ENCODE measurements at places on chromosomes 1 and 21.

DNA sequence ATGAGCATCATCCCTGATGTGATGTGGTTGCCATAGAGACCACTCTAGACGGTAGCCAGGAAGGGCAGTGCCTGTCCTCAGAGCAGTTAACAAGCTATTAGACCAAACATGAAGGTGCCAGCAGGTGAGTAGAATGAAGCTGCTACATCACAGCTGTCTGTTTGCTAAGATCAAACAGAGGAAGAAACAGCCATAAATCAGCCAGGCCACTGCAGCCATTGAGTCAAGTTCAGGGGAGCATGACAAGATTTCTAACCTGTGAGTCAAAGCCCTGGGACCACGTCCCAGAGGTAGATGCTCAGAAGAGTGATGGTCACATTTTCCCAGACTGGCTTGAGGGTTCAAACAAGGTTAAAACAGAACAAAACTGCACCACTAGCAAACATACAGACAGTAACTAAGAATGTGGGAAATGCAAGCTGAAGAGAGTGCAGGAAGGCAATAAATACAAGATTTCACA is 450.6 kb upstream of the DAB1 start:
- peak; percentile 23 for DNase-seq
- H3K4me1 ChIP-seq, result no peaks in the 10 kb centered on the region
- no peak overlapping the region for H3K27ac ChIP-seq
- no peaks in the 10 kb centered on the region for H3K27me3 ChIP-seq
- H3K4me3 ChIP-seq, result no peak overlapping the region

- H3K4me3 ChIP-seq, result no peak overlapping the region
- peaks cover 16% of the 10 kb centered on the region for H3K4me1 ChIP-seq
- peaks cover 9% of the 10 kb centered on the region for H3K27me3 ChIP-seq
- no peak for DNase-seq
- H3K36me3 ChIP-seq, result no peaks in the 10 kb centered on the region
Observed at GRCh38 chr1:184033711-184034167, 3.8 kb downstream of the COLGALT2 start.

DNA sequence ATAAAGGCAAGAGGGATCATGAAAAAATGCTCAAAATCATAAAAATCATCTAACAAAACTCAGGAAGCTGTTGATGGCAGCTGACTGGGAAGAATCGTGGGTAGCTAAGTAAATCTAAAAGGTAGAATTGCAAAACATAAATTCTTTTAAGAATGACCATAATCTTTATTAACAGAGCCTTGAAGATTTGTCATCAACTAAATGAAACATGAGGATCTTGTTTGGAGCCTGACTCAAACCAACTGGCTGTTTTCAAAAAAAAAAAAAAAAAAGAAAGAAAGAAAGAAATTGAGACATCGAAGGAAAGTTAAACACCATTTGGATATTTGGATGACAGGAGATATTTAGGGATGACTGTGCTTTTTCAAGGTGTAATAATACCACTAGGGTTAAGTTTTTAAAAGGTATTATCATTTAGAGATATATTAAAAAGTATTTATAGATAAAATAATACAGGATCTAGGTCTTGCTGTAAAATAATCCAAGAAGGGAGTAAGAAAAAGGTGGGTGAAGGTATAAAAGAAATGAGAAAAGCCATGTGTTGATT is 48.6 kb downstream of the CD34 start:
- H3K4me3 ChIP-seq, result no peak overlapping the region
- H3K27me3 ChIP-seq, result no peaks in the 10 kb centered on the region
- no peak for DNase-seq

- DNase-seq, result no peak
- no peak overlapping the region for H3K4me3 ChIP-seq
- H3K4me1 ChIP-seq, result no peaks in the 10 kb centered on the region
- no peaks in the 10 kb centered on the region for H3K27me3 ChIP-seq
Observed at GRCh38 chr1:103911450-103911849, 161.8 kb downstream of the AMY1C start.

DNA sequence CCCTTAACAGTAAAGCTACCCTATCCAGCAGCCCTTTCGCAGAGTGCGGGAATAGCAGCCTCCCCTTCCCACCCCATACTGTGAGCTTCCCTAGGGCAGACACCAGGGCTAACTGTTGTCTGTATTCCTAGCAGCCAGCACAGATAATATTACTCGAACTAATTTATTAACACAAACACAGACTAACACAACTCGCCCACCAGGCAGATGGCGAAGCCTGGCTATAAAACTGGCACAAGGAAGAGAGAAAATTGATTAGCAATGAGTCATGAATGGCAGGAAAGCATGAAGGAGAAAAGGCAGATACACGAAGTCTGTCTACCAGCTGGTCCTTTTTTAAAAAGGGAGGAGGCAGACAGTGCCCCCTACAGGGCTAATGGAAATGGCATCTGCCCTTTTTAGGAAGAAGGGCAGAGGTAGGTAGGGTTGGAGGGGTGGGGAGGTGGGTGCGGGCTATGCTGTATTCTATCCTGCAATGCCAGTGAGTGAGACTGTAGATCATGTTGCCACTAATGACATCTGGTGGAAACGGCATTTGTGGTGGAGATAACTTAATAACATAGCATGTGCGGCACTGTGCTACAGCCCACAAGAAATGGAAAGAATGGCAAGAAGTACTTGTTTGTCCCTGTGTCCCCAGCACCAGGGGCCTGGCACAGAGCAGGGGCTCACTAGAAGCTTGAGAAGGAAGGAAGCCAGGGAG is 30.6 kb upstream of the CTPS1 start:
- no peak for DNase-seq
- H3K4me3 ChIP-seq, result no peak overlapping the region
- no peaks in the 10 kb centered on the region for H3K36me3 ChIP-seq
- H3K27ac ChIP-seq, result no peak overlapping the region
- H3K27me3 ChIP-seq, result no peaks in the 10 kb centered on the region

GRCh38 chr1:21434394-21434793 is 5.5 kb upstream of the NBPF3 start:
- H3K4me1 ChIP-seq, result peaks cover 12% of the 10 kb centered on the region
- no peak overlapping the region for H3K4me3 ChIP-seq
- peaks cover 4% of the 10 kb centered on the region for H3K27me3 ChIP-seq
- no peak for DNase-seq
- no peaks in the 10 kb centered on the region for H3K36me3 ChIP-seq

- H3K27ac ChIP-seq, result no peak overlapping the region
- H3K27me3 ChIP-seq, result no peaks in the 10 kb centered on the region
- peaks cover 50% of the 10 kb centered on the region for H3K36me3 ChIP-seq
- no peak for DNase-seq
- no peak overlapping the region for H3K4me3 ChIP-seq
Observed at GRCh38 chr1:15954316-15954715, 21.6 kb downstream of the ZBTB17 start.

DNA sequence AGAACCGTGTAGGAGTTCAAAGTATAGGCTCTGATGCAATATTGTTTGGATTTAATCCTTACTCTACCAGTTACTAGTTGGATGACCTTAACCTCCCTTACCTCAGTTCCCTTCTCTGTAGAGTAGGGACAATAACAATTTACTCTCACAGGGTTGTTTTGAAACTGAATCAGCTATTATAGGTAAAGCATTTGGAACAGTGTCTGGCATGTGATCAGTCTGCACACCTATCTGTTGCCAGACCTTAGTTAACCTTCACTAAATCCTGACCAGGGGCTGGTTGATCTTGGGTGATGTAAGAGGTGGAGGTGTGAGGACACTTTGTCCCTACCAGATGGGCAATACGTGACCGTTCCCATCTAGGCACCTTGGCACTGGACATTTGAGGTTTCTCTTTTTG is 106.9 kb downstream of the DDX20 start:
- DNase-seq, result no peak
- no peak overlapping the region for H3K27ac ChIP-seq
- no peaks in the 10 kb centered on the region for H3K36me3 ChIP-seq
- no peaks in the 10 kb centered on the region for H3K27me3 ChIP-seq
- H3K4me3 ChIP-seq, result no peak overlapping the region

- H3K27me3 ChIP-seq, result no peaks in the 10 kb centered on the region
- H3K4me3 ChIP-seq, result no peak overlapping the region
- H3K27ac ChIP-seq, result no peak overlapping the region
- no peaks in the 10 kb centered on the region for H3K36me3 ChIP-seq
- DNase-seq, result no peak
Observed at GRCh38 chr1:106465666-106466065, 590.8 kb upstream of the PRMT6 start.

DNA sequence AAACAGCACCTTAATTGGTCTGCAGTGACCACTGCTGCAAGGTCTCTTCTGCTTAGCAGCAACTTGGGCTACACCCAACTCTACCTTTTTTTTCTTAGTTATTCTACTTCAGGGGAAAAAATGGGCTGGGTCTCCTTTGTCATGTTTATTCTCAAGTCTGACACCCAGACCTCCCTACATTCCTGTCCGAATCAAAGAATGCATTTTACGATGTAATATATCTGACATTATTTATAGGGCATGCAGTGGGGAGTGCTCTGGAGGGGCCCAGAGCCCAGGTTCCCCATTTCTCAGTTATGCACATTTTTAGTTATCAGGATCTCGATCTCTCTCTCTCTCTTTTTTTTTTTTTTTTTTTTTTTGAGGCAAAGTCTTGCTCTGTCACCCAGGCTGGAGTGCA is 50.5 kb downstream of the OPTC start:
- no peaks in the 10 kb centered on the region for H3K27me3 ChIP-seq
- no peak for DNase-seq
- peaks cover 4% of the 10 kb centered on the region for H3K4me1 ChIP-seq
- no peaks in the 10 kb centered on the region for H3K36me3 ChIP-seq
- no peak overlapping the region for H3K27ac ChIP-seq
- H3K4me3 ChIP-seq, result no peak overlapping the region

GRCh38 chr1:221343136-221343535 is 398.8 kb downstream of the DUSP10 start:
- no peaks in the 10 kb centered on the region for H3K36me3 ChIP-seq
- H3K27ac ChIP-seq, result no peak overlapping the region
- no peak overlapping the region for H3K4me3 ChIP-seq
- H3K27me3 ChIP-seq, result no peaks in the 10 kb centered on the region

- no peak for DNase-seq
- no peak overlapping the region for H3K4me3 ChIP-seq
- no peaks in the 10 kb centered on the region for H3K36me3 ChIP-seq
Observed at GRCh38 chr1:41537788-41538351, 53.4 kb upstream of the EDN2 start.

- peaks cover 48% of the 10 kb centered on the region for H3K4me1 ChIP-seq
- no peaks in the 10 kb centered on the region for H3K36me3 ChIP-seq
- peak; percentile 90 for DNase-seq
- H3K27me3 ChIP-seq, result no peaks in the 10 kb centered on the region
Observed at GRCh38 chr1:208248307-208248801, 4.2 kb upstream of the PLXNA2 start.

GRCh38 chr1:211828584-211829342 is 1.8 kb downstream of the LPGAT1 start:
- H3K27ac ChIP-seq, result no peak overlapping the region
- no peaks in the 10 kb centered on the region for H3K4me1 ChIP-seq
- H3K27me3 ChIP-seq, result no peaks in the 10 kb centered on the region
- peak; percentile 37 for DNase-seq
- H3K4me3 ChIP-seq, result peak overlapping the region; percentile 49
- peaks cover 4% of the 10 kb centered on the region for H3K36me3 ChIP-seq

- H3K4me3 ChIP-seq, result peak overlapping the region; percentile 84
- peak overlapping the region; percentile 98 for H3K27ac ChIP-seq
- H3K27me3 ChIP-seq, result peaks cover 2% of the 10 kb centered on the region
- H3K36me3 ChIP-seq, result no peaks in the 10 kb centered on the region
- no peak for DNase-seq
Observed at GRCh38 chr1:35030756-35031446, 844 bp downstream of the ZMYM6 start.

DNA sequence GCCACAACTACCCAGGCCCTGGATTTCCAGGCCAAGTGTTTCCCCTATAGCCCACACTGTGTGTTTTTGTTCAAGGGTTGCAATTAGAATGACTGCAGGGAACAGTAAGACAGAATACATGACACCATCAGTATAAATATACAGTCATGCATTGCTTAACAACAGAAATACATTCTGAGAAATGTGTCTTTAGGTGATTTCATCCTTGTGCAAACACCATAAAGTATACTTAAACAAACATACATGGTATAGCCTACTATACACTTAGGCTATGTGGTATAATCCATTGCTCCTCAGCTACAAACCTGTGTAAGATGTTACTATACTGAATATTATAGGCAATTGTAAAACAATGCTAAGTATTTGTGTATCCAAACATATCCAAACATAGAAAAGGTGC is 7.5 kb upstream of the SLC44A5 start:
- DNase-seq, result no peak
- H3K27ac ChIP-seq, result no peak overlapping the region
- peaks cover 6% of the 10 kb centered on the region for H3K27me3 ChIP-seq

- no peak overlapping the region for H3K4me3 ChIP-seq
- DNase-seq, result no peak
- H3K27me3 ChIP-seq, result no peaks in the 10 kb centered on the region
- no peak overlapping the region for H3K27ac ChIP-seq
- H3K36me3 ChIP-seq, result peaks cover 94% of the 10 kb centered on the region
- no peaks in the 10 kb centered on the region for H3K4me1 ChIP-seq
Observed at GRCh38 chr1:110049801-110050601, 15.6 kb downstream of the STRIP1 start.

- no peaks in the 10 kb centered on the region for H3K27me3 ChIP-seq
- H3K4me3 ChIP-seq, result no peak overlapping the region
- no peak for DNase-seq
- no peaks in the 10 kb centered on the region for H3K36me3 ChIP-seq
- H3K27ac ChIP-seq, result no peak overlapping the region
Observed at GRCh38 chr1:154791292-154792166, 78.6 kb downstream of the KCNN3 start.

DNA sequence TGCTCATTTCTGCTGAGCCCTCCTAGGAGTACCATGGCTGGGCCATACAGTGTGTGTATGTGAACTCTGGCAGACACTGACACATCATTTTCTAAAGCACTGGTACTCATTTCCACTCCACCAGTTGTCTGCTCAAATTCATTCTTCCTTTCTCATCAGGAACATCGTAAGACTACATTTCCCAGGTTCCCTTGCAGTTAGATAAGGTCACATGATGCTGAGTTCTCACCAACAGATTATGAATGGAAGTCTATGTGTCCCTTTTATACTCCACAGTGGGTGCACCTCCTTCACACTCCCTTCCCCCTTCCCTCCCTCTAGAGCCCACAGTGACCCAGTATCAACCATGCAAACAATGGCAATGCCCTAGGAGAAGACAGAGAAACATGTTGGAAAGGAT is 38.3 kb upstream of the PAX7 start:
- no peak for DNase-seq
- H3K4me3 ChIP-seq, result no peak overlapping the region
- no peaks in the 10 kb centered on the region for H3K27me3 ChIP-seq
- no peaks in the 10 kb centered on the region for H3K36me3 ChIP-seq
